ENCODE measurements at places on chromosomes 7 and 10. TPM values are rescaled to one million over a fixed set of nuclear protein-coding genes. Genes with fewer than 3 reads are reported as not detected.

DNA sequence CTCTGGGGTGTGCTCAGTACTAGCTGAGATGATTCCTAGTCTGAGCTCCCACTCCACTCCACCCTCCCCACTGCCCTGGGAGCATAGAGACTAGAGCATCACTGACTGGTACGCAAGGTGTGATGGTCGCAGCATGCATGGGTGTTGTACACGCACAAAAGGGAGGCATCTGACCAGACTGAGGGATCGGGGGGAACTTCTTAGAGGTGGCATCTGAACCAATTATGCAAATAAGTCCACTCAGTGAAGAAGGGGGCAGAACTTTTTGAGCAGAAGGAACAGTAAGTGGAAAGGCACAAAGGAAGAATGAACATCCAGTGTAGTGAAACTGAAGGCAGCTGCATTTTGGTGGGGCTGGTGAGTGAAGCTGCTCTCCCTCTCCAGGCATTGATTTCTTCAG is 25.5 kb downstream of the PDSS1 start:
- no peak for DNase-seq

DNA sequence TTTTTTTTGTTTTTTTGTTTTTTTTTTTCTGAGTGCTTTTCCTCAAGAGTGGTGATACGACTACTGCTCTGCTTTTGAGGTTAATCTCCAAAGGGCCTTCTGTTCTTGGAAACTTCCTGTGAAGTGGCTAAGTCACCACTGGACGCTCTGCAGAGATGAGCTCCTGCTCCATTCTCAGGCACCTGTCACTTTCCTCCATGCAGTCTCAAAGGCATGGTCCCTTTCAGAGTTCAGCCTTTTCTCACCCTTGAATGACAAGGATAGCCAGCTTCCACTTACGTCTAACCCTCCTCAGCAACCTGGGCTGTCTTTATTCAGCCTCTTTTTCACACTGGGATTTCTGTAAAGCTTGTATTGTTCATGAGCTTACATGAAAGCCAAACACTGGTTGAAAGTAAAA is 65.8 kb downstream of the BMPER start:
- no peak for DNase-seq

DNA sequence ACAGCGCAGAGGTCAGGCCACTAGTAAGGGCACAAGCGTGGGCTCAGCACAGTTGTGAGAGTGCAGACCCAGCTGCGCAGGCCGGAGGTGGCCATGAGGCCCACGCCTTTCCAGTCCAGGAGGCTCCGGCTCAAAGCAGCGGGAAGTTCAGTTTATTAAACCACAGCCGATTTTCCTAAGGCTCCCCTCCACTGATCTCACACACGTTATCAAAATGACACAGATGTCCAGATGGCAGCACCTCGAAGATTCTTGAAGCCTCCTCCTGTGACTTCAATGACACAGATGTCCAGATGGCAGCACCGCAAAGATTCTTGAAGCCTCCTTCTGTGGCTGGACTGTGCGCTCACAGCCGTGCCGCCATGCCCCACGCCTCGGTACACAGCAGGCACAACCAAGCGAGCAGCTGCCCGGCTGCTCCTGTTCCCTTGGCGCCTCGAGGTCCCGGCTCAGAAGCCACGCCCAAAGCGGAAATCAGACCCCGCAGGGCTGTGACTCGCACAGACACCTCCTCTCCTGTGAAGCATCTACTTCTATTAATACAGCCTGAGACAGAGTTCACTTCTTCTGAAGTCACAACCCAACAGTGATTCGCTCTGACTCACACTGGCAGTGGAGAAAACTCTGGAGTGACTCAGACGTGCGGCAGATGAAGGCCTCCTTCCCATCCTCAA is 122.7 kb downstream of the MAD1L1 start:
- DNase-seq = no peak

DNA sequence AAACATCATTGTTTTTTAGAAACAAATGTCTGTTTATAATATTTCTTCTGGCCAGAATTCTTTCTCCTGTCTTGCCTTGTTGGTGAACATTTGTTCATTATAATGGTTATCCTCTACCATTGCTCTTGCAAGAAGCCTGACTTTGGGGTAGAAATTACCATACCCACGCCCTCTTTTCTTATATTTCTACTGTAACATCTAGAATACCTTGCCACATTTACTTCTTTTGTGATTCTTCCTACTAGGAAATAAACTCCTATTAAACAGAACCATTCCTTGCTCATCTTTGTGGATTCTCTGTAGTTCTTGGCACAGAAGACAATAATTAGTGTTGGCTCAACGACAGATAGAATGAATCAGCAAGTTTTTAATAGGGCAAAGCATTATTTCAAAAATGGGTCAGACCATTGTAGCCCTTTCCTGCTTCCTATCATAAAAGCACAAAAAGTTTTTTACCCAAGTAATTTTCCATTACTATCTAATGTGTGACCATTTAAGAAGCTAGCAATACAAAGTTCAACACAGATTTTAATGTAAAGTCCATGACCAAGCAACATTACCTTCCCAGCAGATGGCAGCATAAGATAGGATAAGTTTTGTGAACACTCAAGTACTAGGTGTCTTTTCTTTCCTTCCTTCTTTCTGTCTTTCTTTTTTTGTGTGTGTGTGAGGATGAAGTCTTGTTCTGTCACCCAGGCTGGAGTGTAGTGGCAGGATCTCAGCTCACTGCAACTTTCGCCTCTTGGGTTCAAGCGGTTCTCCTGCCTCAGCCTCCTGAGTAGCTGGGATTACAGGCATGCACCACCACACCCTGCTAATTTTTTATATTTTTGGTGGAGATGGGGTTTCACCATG is 270.4 kb downstream of the HGF start:
- no peak for DNase-seq

DNA sequence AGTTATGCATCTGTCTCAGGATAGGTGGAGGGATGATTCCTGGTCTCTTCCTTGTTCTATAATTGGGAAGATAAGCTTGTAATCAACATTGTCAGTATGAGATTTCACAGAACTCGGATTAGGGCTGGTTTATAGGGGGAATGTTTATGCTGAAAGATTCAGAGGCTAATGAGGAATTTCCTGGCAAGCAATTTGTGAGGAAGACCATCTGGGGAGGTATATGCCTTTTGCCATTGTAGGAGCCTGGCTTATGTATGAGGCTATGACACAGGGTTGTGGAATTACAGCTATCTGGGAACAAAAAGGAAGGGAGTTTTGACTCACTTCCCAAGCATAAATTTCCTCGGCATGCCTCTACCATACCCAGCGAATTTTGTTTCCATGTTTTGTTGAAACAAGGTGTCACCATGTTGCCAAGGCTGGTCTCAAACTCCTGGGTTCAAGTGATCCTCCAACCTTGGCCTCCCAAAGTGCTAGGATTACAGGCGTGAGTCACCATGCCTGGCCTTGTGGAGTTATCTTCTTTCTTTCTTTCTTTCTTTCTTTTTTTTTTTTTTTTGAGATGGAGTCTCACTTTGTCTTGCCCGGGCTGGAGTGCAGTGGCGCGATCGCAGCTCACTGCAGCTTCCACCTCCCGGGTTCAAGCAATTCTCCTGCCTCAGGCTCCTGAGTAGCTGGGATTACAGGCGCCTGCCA is 1.6 kb upstream of the COPS6 start:
- DNase-seq = no peak

Gene METTL2B
- 37.4 TPM for total RNA-seq

GRCh38 chr7:107961405-107961804 is 41.6 kb downstream of the LAMB1 start:
- no peak for DNase-seq

GRCh38 chr7:115289971-115290370 is 368.1 kb downstream of the MDFIC start:
- DNase-seq = no peak

GRCh38 chr7:7424151-7424873 is 111.4 kb downstream of the COL28A1 start:
- peak; percentile 11 for DNase-seq

- DNase-seq = no peak
These were observed 34.8 kb downstream of the HIF1AN start for GRCh38 chr10:100570506-100570905.

DNA sequence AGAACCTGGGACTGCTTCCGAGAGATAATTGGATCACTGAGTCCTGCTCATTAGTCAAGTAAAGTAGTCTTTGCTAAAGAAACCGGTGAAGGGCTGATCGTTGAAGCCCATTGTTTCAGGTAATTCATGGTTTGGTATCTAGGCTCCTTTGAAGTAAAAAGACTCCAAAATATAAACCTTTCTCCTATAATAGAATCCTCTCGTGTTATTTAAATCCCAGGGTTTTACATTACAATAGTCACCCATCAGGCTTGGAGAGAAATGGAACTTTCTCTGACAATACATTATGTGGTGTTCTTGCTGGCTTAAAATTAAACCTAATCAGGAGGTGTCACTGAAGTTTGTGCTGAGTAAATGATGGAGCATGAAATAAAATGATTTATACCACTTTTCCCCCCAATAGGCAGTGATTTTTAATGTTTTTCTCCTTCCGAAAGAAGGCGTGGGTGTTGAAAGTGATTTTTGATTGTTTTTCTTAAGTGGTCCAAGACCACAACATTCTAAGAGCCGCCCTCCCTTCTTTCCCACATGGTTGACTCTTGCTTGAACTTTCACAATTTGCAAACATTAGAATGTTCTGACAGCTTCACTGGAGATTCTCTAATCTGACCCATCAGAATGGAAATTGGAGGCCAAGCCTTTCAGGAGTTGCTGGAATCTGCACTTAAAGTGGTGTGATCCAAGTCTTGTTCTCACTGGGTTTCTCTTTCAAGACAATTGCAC is 44.2 kb downstream of the LRMDA start:
- no peak for DNase-seq

DNA sequence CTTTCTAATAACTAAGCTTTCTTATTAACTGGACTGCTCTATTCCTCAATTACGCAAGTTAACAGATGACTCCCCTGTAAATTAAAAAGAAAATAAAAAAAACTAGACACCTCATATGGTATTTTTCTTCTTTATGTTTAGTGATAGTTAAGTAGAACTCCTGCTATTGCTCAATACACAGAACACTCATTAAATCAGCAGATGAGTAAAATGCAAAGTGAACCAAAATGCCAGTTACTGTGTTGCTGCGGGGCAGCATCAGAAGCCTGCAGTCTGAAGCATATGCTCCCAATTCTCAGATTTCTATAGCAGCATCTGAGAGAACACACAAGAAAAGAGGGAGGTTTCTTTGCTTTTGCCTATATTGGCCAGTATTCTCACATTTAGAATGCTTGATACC is 28.4 kb downstream of the CDK6 start:
- no peak for DNase-seq

Data from ascending aorta (tissue), 2 donors.